ENCODE measurements at places on chromosomes 3 and 15.

GRCh38 chr3:65922441-65922840 lies 116.3 kb downstream of the MAGI1 start:
- DNase-seq = no peak

DNA sequence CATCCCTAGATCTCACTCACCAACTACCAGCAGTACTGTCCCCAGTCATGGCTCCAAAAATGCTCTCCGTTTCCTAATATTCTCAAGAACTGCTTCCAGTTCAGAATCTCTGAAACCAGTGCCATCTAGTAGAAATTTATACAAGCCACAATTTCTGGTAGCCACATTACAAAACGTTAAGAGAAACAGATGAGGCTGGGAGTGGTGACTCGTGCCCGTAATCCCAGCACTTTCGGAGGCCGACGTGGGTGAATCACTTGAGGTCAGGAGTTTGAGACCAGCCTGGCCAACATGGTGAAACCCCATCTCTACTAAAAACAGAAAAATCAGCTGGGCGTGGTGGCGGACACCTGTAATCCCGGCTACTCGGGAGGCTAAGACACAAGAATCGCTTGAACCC lies 78.4 kb upstream of the RAD18 start:
- no peak for DNase-seq

DNA sequence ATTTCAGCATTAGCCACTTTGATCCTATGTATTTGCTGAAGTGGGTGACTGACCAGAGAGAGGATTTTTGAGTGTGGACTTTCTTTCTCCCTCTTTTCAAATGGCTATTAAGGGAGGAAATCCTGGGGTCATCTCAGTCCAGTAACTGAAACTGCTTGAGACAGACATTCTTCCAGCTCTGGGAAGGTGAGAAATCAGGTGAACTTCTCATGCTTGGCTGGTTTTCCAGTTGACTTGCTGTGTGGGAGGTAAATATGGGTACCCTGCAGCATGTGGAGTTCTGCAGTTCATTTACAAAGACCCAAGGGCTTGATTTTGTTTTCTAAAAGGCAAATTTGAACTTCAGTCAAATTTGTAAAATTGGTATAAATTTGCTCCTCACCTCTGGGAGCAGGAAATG lies 461.1 kb upstream of the TBL1XR1 start:
- no peak for DNase-seq

DNA sequence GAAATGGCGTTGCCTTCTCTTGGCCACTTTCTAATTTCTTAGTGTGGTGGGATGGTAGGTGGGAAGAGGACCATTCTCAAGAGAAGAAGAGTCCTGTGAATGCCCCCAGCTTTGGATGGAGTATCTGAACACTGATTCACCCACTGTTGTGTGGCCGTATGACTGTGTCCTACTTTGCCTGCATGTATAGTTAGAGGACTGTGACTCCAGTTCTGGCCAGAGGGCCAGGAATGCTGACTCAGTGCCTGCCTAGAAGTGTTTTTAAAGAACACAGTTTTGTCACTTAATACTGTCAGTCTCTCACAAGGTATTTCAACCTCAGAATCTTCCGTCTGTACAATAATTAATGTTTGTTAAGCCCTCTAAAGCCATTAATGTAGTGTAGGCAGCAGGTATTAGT lies 2.1 kb downstream of the SEC61A1 start:
- DNase-seq = no peak

- no peak for DNase-seq
These were observed 96.5 kb upstream of the UBE2E2 start for GRCh38 chr3:23106666-23107065.

DNA sequence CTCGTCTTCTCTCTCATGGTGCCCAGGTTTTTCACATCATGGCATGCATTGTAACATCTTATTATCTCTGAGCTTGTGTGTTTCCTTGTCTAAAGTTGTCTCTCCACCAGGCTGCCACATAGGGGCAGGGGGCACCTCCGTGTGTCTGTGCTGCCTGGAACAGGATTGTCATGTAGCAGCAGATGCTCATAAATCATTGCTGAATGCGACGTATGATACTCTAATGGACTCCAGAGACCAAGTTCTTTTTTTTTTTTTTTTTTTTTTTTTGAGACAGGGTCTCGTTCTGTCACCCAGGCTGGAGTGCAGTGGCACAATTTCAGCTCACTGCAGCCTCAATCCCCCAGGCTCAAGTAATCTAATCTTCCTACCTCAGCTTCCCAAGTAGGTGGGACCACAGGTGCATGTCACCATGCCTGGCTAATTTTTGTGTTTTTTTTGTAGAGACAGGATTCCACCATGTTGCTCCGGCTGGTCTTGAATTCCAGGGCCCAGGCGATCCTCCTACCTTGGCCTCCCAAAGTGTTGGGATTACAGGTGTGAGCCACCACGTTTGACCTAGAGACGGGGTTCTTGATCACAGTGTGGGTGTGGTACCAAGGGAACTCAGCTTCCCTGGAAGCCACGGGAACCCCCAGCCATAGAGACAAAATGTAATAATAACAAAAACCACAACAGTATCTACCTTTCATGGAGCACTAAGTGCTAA lies 4.7 kb upstream of the DNASE1L3 start:
- no peak for DNase-seq

- no peak for DNase-seq
These were observed 483 bp downstream of the MEX3B start for GRCh38 chr15:82045179-82045891.

DNA sequence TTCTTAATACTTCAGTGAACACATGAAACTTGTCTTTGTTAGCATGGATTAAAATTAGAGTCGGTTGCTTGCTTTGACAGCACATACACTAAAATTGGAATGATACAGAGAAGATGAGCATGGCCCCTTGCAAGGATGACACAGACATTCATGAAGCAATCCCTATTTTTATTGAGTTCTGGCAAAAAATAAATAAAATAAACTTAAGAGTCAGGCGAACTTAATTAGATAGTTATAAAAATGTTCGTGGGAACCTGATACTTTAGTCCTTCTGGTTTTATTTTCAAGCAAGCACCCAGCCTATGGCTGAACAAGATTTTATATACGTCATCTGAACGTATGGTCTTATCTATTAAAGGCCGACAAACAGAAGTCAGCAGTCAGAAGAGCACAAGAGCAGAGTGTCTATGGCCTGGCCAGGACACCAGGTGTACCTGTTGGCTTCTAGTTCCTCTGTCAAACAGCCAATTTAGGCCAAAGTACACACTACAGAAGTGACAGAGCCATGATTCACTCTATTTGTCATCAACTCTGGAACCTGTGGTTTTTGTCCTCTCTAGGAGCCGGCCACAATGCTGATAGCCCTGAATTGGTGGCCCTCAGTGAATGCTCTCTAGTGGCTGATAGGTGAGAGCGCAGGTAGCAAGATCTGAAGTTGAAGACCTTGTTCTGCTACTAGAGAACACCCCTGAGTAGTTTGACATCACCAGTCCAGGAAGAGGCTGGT lies 64.3 kb downstream of the LEO1 start:
- no peak for DNase-seq

- DNase-seq = no peak
These were observed 31.2 kb upstream of the TMOD3 start for GRCh38 chr15:51798281-51798680.

- DNase-seq = no peak
These were observed 8.9 kb downstream of the GPR149 start for GRCh38 chr3:154421083-154421482.

GRCh38 chr3:146974001-146974400 lies 368.9 kb upstream of the PLSCR5 start:
- no peak for DNase-seq

DNA sequence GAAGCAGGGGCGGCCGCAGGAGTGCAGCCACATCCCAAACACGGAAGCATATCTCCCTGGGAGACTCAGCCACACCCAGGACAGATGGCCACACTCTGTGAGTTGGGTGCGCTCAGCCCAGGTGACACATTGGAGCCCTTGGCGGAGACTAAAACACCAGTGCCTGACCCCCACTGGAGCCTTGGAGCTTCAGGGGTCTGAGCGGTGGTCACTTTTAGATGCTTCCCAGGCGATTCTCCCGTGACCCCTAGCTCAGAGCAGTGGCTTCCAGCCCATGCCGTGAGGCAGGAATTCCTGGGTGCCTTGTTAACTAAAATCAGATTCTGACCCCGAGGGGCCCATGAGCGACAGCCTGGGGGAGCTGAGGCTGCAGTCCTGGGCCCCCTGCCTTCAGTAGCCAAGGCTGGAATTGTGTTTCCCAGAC lies 54.5 kb downstream of the PLXNA1 start:
- no peak for DNase-seq

GRCh38 chr3:11375333-11376088 lies 103.3 kb downstream of the ATG7 start:
- DNase-seq = no peak

DNA sequence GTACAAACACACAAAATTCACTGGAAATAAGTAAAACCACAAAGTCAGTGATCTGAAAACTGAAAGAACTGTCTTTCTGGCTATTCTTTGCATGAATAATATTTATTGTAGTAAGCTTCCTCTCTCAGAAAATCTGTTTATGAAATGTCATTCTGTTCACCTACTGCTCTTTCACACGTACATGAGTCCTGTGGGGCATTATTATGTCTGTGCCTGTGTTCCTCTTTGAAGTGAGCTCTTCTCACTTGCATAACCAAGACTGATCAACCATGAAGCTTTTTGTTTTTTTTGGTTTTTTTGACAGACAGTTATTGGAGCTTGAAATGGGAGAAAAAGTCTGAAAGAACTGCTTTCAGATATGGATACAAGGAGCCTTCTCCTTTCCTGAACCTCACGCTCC lies 195.8 kb downstream of the PLCH1 start:
- DNase-seq = no peak

DNA sequence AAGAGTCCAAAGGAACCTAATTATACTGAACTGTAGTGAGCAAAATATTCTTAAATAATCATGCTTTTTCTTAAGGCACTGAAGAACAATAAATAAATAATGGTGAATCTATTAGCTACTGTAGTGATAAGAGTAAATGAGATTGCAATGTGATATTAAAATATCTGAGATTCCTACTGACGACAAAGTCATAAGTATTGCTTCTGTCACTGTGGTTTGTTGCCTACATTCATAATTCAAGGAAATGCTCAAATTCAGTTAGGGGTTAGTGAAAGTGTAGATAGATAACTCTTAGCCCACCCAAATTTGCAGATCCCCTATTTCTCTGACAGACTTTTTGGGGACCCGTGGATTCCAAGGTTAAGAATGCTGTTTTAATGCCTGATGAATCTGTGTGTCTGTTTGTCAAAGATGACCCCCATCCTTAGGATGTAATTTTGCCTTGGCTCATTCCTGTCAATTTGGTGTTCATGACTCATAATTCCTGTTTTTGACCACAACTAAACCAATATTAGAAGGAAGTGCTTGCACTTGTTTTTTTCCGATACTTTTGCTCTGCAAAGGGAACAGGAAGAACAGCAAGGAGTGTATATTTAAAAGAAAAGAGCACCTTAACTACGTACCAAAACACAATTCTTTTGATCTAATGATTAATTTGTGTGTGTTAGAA lies 86.7 kb downstream of the MAGI1 start:
- DNase-seq = no peak

All from stimulated activated CD8-positive, alpha-beta memory T cell treated with anti-CD3 and anti-CD28 coated beads, Interleukin-15, amount 100 ng/mL, for 48 hours (primary cell).